T-cell (primary cell): ENCODE measurements at places on chromosomes 3 and 15. TPM values are rescaled to one million over a fixed set of nuclear protein-coding genes. Genes with fewer than 3 reads are reported as not detected.

DNA sequence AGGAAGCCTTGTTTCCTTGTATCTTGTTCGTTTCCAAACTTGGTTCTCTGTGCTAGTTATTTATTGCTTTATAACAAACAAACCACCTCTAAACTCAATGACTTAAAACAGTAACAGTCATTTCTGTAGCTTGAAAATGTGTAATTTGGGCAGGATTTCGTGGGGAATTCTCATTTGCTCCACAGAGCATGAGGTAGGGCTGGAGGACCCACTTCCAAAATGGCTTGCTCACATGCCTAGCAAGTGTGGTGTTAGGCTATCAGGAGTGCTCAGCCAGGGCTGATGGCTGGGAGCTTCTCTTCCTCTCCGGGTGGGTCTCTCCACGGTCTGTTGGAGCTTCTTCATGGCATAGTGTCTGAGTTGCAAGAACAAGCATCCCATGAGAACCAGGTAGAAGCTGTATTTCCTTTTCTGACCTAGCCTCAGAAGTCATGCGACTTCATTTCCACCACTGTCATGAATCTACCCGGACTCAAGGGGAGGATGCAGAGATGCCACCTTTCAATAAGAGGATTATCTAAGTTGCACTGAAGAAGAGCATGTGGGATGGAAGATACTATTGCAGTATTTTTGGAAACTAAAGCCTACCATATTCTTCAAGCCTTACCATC lies 8.2 kb upstream of the TNIK start:
- no peak for DNase-seq

DNA sequence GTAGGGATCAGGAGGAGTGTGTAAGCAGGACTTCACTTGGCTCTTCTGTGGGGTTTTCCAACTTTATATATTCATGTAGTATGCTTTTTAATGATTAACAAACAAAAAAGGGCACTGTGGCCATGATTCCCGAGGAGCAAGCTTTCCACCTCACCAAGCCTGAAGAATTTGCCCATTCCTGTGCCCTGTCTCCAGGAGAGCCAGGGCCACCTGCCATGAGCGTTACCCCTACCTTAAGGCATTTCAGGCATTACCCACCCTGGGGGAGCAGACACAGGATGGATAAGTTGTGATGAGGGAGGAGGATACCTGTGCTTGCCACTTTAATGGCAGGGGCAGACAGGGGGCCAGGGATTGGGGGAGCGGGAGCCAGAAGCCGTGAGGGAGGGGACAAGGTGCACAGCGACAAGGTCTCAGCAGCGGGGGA lies 3.0 kb downstream of the TRPM1 start:
- no peak for DNase-seq

The A4GNT gene
- not detected for total RNA-seq

- no peak for DNase-seq
Observed at GRCh38 chr15:66908744-66909095, 156.7 kb upstream of the SMAD3 start.

The DUOXA2 gene
- total RNA-seq: not detected
